ENCODE measurements at places on chromosomes 12 and 14.

- DNase-seq = no peak
These were observed 112.8 kb downstream of the CHST11 start for GRCh38 chr12:104569346-104570173.

DNA sequence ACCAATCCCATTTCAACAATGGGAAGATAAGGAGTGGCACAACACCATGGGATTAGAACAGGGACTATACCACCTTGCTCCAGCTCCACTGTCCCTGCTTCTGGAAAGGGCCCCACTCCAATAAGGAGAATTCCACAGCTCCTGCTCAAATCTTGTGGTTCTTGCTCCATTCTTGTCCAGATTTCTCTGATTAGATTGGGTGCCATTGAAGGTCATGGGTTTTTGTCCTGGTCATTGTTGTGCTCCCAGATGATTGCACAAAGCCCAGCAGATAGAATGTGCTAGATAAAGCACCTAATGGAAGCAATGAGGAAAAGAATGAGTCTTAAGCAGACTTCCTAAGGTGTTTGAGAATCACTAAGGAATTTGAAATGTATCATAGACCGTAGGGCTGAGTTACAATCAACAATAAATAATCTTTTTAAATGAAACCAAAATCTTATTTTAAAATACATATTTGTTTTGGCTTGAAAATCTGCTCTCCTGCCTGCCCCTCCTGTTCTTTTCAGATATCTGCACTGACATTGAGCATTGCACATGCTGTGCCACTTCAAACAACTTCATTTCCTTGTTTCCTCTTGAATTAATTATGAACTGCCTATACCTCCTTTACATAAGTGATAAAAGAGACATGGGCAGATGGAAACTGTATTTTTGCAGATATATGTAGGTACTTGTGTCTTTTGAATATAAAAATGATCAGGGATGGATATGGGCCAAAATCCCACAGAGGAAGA lies 115.9 kb downstream of the FGD4 start:
- DNase-seq = no peak

DNA sequence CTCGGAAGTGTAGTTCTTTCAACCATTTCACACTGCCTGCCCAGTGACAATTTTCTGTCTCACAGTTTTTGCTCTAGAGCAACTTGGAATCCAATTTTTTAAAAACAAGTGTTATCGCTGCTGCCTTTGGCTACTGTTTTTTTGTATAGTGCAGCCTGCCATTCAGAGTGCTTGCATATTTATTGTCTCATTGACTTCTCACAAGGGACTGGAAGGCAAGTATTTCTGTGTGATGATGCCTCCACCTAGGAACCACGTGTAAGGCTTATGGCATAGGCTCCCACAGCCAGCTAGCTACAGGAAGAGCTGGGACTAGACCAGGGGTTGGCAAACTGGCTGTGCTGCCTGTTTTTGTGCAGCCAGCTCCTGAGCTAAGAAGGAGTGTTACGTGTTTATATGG lies 903 bp downstream of the PARPBP start:
- peak; percentile 56 for DNase-seq

GRCh38 chr12:45703942-45704341 lies 25.6 kb upstream of the ARID2 start:
- no peak for DNase-seq

DNA sequence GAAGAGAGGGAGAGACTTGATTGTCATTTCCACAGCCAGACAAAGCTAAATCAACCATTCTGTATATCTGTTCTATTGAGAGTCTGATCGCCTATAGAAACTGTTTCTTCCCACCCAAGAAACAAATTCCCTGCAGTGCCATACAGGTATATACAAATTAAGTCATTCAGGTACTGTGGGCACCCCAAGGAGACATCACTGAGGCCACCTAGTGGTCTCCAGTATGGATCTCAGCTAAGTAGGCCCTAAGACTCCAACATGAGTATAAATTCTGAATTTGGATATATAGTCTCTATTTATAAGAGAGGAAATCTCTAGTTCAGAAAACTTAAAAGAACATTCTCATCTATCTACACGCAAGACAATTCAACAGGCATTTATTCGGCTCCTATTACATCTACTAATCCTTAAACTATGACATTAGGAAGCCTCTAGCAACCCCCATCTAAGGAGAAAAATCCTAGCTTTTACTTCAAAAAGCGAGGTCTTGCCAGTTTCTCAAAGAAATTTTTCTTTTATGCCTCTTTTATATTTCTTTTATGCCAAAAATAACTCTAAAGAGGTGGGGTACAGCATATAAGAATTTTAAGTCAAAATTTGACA lies 62.6 kb downstream of the DCAF5 start:
- DNase-seq = peak; percentile 73

- DNase-seq = peak; percentile 8
These were observed 316.4 kb downstream of the NOVA1 start for GRCh38 chr14:26281280-26281998.

DNA sequence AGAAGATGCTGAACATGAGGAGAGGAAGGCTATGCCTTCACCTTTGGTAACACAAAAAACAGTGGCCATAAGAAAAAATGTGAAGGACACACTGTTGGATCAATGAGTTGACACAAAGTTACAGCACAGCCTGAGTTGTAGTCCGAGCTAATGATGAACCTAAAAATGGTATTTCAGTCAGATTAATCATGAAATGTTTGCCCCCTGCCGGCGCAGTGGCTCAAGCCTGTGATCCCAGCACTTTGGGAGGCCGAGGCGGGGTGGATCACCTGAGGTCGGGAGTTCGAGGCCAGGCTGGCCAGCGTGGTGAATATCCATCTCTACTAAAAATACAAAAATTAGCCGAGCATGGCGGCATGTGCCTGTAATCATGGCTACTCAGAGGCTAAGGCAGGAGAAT lies 1.3 kb upstream of the CAPRIN2 start:
- DNase-seq = no peak

- DNase-seq = no peak
These were observed 297.5 kb upstream of the SLC16A7 start for GRCh38 chr12:59298296-59298695.

DNA sequence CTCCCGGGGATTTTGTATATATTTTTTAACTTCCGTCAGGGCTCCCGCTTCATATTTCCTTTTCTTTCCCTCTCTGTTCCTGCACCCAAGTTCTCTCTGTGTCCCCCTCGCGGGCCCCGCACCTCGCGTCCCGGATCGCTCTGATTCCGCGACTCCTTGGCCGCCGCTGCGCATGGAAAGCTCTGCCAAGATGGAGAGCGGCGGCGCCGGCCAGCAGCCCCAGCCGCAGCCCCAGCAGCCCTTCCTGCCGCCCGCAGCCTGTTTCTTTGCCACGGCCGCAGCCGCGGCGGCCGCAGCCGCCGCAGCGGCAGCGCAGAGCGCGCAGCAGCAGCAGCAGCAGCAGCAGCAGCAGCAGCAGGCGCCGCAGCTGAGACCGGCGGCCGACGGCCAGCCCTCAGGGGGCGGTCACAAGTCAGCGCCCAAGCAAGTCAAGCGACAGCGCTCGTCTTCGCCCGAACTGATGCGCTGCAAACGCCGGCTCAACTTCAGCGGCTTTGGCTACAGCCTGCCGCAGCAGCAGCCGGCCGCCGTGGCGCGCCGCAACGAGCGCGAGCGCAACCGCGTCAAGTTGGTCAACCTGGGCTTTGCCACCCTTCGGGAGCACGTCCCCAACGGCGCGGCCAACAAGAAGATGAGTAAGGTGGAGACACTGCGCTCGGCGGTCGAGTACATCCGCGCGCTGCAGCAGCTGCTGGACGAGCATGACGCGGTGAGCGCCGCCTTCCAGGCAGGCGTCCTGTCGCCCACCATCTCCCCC lies 777 bp downstream of the ASCL1 start:
- no peak for DNase-seq

DNA sequence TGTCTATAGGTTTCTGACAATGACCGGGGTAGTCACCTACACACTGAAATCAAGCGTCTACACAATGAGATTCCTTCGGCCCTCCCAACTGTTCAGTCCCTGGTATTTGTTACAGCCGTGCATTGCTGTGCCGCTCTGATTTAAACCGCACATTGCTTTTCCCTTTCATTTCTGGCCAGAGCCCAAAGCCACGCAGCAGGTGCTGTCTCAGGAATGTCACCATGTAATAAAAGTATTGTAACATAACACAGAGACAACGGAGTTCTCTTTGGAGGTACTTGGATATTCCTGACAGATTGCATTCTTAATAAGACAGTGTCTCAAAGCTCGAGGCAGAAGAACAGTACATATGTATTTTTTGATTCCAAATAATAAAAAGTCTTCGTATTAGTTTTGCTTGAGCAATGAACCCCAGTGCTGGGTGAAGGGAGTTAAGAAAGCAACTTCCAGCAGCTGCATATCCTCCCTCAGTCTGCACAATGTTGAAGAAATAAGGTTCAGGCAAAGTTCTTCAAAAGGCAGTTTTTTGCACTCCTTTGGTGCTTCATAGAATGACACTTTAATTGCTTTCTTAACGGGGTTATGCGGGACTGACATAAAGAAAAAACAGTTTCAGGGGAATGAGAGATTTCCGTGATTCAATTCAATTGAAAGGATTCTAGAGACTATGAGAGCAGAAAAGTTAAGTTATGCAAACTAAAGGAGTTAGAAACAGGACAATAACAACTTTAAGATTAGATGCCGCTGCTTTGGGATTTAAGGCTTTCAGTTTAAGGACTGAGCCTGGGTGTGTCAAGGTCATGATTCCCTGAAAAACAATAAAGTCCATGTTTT lies 288.7 kb upstream of the FLRT2 start:
- DNase-seq = no peak

DNA sequence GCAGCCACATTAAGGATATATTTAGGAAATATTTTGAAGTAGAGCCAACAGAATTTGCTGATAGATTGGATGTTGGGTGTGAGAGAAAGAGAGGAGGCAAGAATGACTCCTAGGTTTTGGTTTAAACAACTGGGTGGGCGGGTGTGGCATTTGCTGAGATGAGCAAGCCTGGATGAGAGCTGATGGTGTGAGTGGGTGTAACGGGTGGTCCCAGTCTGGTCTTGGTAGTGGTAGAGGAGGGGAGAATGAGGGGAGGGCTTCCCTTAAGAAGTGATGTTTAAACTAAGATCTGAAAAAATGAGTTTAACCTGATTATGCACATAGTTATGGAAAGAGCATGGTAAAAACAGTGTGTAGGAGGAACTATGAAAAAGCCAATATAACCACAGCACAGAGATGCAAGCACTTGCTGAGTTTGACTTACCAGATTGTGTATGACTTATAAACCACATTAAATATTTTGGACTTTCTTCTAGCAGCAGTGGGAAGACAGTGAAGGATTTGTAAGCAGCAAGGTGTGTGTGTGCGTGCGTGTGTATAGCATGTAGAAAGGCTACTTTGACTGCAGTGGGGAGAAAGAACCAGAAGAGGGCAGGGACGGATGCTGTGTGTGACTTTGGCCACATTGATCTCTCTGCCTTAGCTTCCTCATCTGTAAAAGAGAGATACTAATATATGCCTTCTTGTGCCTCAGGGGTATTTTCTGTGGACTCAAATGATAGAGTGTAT lies 139.7 kb downstream of the PRIMA1 start:
- peak; percentile 70 for DNase-seq
